NCI-H526 treated with DMSO at 0.1 percent for 48 hours (cell line): ENCODE measurements at places on chromosomes 16 and 17.

- DNase-seq: no peak
Observed at GRCh38 chr16:56238188-56238587, 46.9 kb downstream of the GNAO1 start.

DNA sequence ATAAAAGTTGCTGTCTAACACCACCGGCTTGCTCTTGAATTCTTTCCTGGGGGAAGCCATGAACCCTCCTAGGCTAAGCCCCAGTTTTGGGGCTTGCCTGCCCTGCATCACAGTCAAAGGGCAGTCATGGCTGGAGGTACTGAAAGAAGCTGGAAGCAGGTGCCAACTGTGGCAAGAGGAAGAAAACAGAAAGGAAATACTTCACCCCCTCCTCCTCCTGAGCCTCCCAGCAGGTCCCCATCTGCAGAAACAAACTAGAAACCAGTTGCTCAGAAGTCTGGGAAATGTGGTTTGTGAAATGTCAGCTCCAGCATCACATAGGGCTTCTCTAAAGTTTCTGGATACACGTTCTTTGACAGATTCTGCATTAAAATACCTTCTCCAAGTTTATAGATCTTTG is 150.0 kb upstream of the PSMD7 start:
- DNase-seq: no peak

GRCh38 chr16:11308493-11309283 is 27.6 kb upstream of the PRM1 start:
- no peak for DNase-seq

DNA sequence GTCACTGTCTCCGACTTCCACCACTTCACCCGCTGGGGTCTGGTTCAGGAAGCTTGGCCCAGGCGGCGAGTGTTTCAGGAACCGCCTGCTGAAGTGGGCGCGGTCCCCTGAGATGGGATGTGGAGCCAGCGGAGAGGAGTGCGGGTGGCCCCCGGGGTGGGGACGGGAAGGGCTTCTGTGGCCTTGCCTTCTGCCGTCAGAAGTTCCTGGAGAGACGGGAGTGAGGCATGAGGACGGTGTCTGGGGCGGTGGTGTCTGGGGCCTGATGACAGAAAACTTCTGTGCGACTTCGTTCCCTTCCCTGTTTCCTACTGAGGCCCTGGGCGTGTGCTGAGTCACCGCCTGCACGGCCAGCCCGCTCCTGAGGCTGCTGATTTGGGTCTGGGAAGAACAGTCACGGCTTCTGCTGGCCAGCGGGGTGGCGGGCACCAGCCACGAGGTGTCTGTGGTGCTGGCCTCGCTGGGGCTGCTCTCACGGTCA is 12.3 kb upstream of the NLRC3 start:
- no peak for DNase-seq

DNA sequence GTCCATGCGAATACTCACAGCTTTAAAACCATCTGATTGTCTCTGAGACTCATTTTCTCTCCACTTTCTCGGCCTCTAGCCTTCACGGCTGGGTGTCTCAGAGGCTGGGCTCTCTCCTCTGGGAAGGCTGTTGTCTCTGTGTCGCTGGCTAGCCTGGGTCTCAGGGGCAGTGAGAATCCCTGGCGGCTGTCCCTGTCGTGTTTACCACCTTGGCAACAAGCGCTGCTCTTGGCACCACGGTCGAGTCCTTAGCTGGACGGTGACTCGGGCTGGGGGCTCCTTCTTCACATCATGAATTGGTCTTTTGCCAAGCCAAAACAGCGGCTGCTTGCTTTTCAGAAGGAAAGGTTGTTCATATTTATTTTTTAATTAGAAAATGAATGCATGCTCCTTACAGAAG is 81.1 kb downstream of the MSI2 start:
- no peak for DNase-seq

DNA sequence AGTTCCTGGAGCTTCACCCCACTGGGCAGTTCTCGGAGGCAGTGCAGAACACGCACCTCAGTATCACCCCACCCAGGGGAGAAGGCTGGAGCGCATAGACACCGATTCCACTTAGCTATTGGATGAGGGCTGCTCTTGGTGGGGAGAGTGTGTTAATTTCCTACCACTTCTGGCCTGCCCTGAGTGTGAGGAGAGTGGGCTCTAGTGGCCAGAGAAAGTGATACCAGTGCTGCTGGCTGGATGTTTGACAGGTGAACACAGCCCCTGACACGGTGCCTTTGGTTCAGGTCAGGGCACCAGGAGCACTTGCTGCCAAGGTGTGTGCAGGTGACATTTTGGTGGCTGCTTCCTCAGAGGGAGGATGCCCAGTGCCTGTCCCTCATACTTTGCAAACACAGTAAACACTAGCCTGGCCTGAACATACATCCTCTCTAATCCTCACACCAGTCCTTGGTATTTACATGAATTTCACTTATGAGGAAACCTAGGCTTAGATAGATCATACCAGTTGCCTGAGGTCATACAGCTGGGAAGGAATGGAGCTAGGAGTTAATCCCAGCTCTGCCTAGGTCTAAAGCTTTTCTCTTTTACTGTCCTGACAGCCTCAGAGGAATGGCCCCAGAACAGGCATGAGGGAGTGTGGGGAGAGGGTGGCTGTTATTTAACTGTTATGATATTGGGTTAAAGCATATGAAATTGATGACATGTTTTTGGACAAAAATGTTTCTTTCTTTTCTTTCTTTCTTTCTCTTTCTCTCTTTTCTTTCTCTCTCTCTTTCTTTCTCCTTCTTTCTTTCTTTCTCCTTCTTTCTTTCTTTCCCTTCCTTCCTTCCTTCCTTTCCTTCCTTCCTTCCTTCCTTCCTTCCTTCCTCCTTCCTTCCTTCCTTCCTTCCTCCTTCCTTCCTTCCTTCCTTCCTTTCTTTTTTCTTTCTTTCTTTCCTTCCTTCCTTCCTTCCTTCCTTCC is 21.0 kb upstream of the ITGAX start:
- DNase-seq: peak; percentile 18

GRCh38 chr16:56729735-56730662 is at the start of gene NUP93:
Gene NUP93 (plus strand): TSS chr16:56730129. CDS start chr16:56748248, 18,119 bp downstream.
- peak; percentile 71 for DNase-seq

GRCh38 chr16:13378151-13378550 is 476.8 kb downstream of the SHISA9 start:
- DNase-seq: no peak

GRCh38 chr16:57815987-57816745 is 13.9 kb upstream of the KIFC3 start:
- DNase-seq: no peak
